ENCODE measurements at places on chromosomes 5 and 9.
A peak's percentile ranks its signal among the peaks of the same experiment; 100 is the strongest.

DNA sequence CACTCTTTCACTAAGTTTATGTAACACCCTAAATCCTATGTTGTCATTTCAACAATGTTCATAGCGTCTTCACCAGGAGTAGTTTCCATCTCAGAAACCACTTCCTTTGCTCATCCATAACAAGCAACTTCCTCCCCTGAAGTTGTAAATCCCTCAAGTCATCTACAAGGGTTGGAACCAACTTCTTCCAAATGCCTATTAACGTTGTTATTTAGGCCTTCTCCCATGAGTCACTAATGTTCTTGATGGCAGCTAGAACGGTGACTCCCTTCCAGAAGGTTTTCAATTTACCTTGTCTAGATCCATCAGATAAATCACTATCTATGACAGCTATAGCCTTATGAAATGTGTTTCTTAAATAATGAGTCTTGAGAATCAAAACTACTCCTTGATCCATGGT lies 73.3 kb upstream of the TARS1 start:
- no peak for DNase-seq

DNA sequence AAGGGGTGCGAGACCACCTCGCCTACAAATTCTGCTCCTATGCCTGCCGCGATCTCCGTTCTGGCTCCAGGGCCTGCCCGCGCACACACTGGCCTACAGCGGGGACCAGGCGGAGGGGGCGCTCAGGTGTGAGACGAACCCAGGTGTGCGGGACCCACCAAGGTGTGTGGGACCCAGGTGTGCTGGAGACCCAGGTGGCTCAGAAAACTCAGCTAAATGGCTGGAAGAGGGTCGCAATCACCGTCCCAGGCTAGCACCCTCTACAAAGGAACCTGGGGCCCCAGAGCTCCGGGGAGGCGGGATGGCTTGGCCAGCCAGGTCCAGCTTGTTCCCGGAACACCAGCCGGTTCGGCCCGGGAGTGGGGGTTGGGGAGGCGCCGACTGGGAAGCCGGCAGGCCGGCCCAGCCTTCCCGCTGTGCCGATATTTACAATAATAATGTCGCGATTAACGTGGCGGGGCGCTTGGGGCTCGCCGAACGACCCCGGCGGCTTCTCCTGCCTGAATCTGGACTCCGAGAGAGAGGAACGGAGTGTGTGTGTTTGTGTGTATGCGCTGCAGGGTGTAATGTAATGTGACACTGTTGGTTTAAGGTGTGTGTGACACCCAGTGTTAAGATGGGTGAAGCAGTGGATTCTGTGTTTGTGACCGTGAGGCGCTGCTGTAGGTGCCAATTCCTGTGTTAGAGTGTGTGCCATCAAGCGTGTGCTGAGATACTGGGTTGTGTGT lies 1.4 kb downstream of the PCDH1 start:
- peak; percentile 25 for DNase-seq

GRCh38 chr5:90399251-90399650 lies 10.3 kb downstream of the CETN3 start:
- DNase-seq, result no peak

DNA sequence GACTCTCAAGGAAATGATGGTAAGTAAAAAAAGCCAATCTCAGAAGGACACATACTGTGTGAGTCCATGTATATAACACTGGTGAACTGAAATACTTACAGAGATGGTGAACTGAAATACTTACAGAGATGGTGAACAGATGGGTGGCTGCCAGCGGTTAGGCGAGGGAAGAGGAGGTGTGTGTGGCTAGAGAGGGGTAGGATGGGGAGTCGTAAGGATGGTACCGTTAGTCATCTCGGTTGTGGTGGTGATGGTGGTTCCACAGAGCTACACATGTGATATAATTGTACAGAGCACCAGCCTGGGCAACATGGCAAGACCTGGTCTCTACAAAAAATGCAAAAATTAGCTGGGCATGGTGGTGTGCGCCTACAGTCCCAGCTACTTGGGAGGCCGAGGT lies 113.6 kb upstream of the RAPGEF1 start:
- DNase-seq, result no peak

DNA sequence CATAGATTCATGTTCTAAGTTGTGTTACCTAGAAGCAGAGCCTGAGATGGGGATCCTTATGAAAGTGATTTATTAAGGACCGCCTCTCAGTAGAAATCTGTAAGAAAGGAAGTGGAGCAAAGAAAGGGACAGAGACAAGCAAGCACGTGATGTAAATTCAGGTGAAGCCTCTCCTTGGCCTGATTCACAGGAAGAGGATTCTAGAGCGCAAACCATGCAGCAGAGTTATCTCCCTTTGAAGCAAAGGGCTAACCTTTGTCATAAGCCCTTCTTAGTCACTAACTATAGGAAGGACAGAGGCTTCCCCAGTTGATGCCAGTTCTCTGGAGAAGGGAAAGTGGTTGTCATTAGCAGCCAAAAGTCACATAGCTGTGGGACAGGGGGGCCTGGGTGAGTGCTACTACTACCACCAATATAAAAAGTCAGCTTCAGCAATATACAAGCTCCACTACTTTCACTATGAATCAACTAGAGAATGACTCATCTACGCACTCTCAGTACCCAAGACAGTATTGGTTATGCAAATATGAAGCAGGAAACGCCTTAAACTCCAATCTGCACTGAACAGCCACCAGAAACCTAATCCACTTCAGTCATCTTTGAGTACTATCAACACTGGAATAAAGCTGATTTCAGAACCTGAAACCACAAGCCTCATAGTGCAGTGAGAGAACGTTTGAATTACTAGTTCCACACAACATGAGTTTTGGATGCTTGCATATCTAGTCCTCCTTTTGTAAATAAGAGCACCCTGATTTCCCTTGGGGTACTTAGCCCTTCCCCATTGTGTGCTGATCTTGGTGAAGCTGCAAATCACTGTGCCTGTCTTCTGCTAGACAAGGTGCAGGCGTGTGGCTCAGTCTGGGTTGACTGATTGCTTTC lies 162.7 kb downstream of the ZNF608 start:
- DNase-seq, result no peak

DNA sequence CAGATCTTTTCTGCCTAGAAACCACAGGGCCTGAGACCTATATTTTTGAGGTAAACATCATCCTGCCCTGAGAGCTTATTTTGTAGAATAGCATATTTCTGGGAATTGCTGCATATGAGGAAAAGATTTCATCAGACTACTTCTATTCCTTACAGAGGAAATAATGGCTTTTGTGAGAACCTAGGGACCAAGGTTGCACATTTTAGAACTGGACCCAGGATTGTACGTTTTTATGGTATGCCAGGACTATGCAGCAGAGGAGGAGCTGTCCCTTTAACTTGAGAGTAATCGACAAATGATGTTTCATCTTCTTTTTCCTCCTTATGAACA lies 2.2 kb upstream of the ALDH1A1 start:
- DNase-seq, result no peak

- no peak for DNase-seq
These were observed 1.2 kb downstream of the DIPK1B start for GRCh38 chr9:136713550-136713949.

DNA sequence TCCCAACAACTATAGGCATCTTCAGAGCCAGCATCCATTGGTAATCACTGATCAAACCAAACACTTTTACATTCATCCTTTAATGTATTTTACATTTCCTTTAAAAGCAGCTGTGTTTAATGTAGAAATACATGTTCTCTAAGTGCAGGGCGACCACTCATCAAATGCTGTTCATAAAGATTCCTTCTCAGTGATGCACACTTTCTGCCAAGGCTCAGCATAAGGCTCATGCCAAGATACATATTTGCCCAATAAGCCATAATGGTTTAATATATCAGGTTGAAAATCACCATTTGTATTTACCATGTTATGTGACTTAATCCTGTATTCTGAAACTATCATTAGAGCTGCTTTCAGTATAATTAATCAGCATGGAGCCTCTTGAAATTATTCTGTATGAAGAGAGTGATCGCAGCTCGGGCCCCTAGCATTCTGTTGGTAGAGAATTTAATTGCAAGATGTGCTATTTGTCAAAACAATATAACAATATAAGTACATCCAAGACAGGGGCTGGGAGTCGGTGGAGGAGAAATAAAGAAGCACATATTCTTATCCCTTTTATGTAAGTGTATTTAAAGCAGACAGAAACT lies 267.5 kb downstream of the EBF1 start:
- no peak for DNase-seq

DNA sequence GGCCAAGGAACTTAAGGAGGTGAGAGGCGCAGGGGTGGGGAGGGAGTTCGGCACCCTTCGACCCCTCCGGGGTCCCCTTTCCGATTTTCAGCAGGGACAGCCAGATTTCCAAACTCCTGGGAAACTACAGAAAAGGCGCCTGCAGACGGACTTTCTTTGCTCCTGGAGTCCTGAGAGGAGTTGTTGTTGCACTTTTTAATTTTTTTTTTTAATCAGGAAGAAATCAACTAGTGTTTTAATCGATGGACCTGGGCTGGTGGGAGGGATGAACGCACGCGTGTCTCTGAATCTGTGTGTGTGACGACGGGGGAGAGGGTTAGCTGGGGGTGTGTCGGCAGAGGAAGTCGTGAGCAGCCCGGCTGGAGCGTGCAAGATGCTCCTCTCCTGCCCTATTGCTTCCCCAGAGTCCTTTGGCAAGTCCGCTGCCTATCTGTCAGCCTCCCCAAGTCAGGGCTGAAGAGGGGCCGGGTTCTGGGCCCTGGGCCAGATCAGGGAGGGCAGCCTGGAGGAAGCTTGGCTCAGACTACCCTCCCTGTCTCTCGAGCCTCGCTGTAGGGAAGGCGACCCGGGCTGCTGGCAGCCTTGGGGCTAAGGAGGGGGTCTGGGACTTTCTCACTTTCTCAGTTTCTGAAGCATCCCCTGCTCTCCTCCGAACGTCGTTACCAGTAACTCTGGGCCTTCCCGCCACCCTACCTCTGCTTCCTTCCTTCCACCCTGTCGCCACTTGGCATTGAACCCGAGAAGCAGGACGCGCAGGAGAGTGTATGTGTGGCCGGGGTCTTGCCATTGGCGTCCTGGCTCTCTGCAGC lies 731 bp downstream of the PRR16 start:
- DNase-seq, result no peak

DNA sequence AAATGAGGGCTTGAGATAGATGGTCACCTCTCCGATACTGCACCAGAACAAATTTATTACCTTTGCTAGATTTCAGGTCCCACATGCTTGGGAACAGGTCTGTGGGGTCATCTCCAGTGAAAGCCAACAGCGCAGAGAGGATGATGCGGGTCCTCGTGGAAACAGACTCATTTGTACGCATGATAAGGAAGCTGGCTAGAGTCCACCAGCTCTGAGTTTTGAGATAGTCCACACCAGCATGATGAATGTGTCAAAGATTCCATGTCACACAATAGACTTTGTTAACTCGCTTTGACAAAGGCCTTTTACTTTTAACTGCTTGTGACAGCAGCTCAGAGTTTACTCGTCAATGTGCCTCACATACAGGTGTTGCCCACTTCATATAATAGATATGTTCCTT lies 105.4 kb upstream of the TBCA start:
- peak; percentile 44 for DNase-seq

DNA sequence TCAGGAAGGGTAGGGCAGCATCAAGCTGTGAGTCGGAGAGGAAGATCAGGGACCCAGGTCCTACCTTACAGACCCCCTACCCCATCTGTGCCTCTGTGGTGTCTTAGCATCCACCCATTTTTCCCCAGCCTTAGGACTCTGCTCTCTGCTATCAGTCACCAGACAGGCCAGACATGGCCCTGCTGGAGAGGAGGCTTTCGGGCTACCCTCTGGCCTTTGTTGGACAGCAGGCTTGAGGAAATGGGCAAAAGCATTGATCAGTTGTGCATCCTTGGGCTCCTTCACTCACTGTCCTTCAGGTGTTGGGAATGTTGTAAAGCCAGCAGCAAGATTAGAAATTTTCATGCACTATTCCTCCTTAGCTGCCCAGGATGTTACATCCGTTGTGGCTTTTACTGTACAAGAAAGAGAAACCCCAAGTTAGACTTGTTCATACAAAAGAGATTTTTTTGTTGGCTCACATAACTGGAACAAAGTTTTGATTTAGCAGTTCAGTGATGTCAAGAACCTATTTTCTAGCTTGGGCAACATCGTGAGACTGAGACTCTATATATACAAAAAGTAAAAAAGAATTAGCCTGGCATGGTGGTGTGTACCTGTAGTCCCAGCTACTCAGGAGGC lies 17.4 kb upstream of the TNFAIP8 start:
- DNase-seq, result no peak

DNA sequence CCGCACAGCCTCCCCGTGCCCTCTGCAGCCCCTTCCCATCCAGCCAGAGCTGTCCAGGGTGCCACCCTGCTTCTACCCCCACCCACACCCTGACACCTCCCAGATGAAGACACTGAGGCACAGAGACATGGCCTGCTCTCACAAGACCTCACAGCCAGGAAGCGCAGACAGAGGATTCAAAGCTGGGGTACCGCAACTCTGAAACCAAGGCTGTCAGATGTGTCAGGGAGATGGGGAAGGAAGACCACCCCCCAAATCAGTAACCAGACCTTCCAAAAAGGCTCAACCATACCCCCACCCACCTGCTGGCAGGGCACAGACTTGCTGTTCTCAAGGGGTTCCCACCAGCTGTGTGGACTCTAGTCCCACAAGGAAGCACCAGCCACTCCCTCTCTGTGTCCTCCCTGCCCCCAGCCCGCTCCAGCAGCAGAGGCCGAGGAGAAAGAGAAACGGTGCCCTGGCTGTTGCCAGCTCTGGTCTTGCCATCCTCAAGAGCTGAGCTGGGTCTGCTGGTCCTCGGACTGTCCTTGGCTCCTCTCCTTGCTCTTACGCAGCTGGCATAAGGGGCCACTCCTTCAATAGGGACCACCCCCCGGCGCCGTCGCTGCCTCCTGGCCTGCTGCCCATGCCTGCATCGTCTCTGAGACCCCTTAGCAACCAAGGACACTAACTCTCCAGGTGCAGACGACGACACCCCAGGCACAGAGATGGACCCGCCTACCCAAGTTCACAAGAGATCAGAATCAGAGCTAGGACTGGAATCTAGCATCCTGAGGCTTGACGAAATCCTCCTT lies 699 bp downstream of the AKNA start:
- no peak for DNase-seq

DNA sequence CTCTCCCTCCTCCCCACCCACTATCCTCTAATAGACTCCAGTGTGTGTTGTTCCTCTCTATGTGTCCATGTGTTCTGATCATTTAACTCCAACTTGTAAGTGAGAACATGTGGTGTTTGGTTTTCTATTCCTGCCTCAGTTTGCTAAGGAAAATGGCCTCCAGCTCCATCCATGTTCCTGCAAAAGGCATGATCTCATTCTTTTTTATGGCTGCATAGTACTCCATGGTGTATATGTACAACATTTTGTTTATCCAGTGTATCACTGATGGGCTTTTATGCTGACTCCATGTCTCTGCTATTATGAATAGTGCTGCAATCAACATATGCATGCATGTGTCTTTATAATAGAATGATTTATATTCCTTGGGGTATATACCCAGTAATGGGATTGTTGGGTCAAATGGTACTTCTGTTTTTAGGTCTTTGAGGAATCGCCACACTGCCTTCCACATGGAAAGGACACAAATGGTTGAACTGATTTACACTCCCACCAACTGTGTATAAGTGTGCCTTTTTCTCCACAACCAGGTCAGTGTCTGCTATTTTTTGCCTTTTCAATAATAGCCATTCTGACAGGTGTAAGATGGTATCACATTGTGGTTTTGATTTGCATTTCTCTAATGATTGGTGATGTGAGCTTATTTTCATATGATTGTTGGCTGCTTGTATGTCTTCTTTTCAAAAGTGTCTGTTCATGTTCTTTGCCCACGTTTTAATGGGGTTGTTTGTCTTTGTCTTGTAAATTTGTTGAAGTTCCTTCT lies 96.5 kb upstream of the DAB2 start:
- no peak for DNase-seq

Measured in hematopoietic multipotent progenitor cell treated with erythropoietin and hydrocortisone succinate and interleukin-3 and kit ligand, for 15 days (in vitro differentiated cells).